ENCODE measurements at places on chromosomes 6 and 20. TPM values are rescaled to one million over a fixed set of nuclear protein-coding genes. Genes with fewer than 3 reads are reported as not detected.

DNA sequence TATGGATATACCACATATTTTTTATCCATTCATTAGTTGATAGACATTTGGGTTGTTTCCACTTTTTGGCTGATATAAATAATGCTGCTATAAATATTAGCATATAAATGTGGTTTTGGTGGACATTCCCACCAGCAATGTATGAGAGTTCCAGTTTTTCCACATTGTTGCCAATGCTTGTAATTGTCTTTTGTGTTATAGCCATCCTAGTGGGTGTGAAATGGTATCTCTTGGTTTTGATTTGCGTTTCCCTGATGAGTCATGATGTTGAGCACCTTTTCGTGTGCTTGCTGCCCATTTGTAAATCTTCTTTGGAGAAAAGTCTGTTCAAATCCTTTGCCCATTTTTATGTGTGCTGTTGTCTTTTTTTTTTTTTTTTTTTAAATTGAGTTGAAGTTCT lies 54.4 kb downstream of the DHX35 start:
- DNase-seq = no peak

GRCh38 chr6:124962639-124963415 lies 590 bp downstream of the RNF217 start:
- DNase-seq = no peak

DNA sequence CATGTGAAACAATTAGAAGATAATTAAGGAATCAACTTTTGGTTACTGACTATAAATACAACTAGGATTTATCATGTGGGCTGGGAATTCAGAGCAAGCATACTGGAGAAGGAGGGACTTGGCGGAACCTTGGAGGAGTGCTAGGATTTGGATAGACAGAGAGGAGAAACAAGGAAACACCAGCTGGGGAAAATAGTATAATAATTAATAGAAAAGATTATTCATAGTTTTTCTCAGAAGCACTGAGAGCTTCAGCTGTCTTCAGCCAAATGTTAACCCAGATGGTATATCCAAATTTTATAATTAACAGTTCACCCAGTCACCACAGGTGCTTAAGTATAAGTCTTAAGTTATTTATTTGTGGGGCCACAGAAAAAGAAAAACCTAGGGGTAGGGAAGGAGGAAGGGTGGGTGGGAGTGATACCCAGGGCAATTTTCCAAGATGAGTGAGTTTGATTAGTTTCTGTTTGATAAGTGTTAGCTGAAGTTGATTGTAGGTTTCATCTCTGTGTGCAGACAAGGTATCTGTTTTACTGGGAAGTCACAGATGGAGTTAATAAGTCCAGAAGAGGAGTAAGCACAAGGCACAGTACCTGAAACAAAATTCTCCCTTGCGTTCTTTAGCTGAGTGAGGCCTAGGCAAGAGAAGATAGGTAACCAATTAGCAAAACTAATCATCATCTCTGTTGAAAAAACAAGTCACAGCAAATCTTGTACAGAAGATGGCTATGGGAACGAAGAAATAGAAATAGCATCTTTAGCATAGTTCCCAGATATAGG lies 175.5 kb downstream of the TFAP2B start:
- DNase-seq = no peak

DNA sequence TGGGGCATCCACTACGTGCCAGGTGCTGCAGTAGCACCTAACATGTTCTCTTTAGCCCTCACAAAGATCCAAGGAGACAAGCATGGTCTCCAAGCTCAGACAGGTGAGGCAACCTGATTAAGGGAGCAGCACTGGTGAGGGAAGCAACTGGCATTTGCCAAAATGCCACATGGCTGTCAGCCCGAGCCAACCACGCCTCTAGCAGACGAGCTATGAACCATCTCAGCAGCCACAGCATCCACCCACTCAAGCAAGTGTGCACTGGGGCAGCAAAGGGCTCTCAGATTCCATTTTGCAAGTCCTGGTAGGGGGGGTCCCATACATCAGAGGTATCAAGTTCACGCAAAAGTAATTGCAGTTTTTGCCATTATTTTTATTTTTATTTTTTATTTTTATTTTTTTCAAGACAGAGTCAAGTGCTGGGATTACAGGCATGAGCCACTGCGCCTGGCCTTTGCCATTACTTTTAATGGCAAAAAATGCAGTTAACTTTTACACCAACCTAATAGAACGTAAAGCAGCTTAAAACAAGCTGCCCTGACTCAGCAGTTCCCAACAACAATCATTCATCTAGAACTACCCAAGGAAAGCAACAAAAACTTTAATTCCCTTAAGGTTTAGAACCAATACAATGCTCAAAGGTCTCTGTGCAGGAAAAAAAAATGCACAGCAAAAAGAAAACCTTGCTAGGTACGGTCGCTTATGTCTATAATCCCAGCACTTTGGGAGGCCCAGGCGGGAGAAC lies 36.3 kb upstream of the SPDEF start:
- DNase-seq = no peak

DNA sequence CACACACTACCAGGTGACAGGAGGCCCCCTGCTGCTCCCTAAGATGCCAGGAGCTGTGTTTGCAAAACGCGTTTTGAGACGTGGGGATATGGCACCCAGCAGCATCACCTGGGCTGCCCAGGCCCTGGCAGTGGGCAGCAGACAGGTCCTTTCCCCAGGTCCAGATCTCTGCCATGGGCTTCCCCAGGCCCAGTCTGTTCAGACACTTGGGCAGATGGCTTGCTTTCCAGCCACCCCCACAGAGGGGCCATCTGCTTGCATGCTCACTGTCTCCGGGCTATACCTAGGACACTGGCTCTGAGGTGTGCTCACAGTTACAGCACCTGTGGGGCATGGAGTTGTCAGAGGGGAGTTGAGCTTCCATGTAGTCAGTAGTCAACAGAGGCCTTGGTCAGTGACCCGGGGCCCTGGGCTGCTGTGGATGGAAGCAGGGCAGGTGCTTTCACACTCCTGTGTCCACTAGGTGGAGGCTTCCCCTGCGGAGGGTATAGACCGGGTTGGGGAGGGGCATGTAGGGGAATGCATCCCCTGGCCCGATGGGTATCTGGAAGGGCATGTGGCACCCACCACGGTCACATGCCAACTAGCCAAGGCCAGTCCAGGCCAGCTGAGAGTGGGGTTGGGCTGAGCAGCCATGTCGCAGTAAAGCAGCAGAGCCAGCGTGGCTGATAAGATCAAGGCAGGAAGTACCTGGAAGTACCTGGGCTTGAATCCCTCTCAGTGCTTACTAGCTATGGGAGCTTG lies 185.4 kb upstream of the SLC24A3 start:
- DNase-seq = no peak

DNA sequence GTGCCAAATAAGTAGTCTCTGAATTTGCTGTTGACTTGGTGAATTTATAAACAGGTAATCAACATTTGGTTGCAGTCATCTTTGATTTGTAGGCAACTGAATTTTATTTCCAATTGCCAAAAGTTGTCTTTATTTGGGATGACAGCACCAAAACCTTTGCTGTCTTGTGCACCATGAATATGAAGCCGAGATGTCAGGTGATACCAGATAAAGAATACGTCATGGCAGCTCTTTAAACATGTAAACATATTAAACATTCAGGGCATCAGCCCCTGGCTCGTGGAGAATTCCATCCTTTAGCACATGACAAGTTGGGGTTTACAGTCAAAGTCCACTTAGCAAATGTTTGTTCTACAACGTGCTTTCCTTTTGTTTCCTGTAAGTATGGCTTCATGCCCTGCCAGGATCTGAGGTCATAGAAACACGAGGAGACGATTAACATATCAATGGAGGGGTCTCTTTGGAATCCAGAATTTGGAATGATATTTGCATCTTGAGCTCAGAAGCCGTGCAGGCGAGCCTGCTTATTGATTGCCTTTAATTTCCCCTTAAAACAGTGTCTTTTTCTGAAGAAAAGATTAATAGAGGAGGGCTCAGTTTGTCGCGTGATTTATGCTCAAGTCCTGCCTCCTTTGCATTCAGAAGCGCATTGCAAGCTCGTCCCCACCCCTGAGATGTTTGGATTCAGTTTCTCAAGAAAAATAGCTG lies 170.2 kb upstream of the ZNF217 start:
- DNase-seq = no peak

GRCh38 chr6:106448000-106448426 lies 87.5 kb downstream of the CRYBG1 start:
- DNase-seq = peak; percentile 17

GRCh38 chr6:51495096-51495495 lies 592.3 kb downstream of the PKHD1 start:
- DNase-seq = no peak

DNA sequence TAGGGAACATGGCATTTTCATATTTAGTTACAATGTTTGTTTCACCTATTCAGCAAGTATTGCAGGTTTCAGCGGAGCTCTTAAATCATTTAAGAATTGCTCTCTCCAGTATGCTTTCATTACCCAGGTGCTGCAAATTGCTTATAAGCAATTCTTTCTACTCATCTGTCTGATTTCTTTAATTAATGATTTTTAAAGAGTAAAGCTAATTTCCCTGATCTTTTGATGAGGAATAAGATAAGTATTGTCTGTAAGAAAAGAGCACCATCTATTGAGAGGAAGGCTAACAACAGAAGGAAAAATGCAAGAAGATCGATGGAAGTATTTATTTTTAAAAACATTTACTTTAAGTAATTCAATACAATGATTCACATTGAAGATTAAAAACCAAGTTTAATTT lies 2.0 kb downstream of the OPRM1 start:
- DNase-seq = no peak

The NKX2-2 gene
- not detected for total RNA-seq

The PRR18 gene
- total RNA-seq = not detected

The RNF144B gene
- 3.5 TPM for total RNA-seq

The SLPI gene
- total RNA-seq = not detected

The CDH4 gene
- 0.11 TPM for total RNA-seq
